8988T (cell line): ENCODE measurements at places on chromosomes 2 and 18.

DNA sequence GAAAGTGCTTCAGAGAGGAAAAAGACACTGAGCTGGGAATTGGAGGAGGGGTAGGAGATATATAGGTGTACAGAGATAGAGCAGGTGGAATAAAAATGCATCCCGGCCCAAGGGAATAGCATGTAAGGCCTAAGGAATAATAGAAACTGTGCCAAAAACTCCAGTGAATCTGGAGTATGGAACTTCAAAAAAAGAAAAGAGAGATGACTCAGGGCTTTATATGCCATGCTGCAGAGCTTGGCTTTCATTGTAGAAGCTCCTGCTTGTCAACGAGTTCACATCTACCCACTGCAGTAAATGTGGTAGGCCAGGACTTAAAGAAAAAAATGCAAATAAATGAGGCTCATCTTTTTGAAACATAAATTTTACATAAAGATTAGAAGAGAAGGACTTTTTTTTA, 131.8 kb downstream of the MREG start:
- DNase-seq, result no peak

DNA sequence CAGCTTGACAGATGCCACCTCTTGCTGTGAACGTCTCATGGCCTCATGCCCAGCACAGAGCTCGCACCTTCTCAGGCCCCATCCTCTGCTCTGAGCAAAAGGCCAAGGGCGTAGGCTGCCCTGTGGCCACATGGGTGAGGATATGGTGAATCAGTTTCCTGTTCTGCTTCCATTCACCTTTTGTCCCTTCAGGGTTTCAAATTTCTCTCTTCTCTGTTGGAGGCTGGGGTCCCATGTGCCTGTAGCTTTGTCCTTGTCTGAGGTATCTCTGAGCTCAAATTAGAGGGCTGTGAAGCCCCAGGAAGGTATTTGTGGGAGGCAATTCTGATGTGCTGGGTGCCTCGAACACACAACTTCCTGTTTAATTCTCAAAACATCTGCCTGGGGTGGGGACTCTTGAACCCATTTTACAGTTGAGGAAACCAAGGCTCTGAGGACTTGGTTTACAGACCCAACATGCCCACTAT, 29.0 kb downstream of the ZAP70 start:
- no peak for DNase-seq

DNA sequence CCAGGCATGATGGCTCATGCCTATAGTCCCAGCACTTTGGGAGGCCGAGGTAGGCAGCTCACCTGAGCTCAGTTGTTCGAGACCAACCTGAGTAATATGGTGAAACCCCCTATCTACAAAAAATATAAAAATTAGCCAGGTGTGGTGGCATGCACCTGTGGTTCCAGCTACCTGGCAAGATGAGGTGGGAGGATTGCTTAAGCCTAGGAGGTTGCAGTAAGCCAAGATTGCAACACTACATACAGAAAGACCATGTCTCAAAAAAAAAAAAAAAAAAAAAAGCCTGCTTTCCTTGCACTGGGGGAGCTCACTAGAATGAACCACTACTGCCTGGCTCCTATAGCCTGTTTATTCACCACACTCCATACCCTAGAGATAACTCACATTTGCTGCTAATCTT, 7.4 kb upstream of the MAT2A start:
- no peak for DNase-seq

DNA sequence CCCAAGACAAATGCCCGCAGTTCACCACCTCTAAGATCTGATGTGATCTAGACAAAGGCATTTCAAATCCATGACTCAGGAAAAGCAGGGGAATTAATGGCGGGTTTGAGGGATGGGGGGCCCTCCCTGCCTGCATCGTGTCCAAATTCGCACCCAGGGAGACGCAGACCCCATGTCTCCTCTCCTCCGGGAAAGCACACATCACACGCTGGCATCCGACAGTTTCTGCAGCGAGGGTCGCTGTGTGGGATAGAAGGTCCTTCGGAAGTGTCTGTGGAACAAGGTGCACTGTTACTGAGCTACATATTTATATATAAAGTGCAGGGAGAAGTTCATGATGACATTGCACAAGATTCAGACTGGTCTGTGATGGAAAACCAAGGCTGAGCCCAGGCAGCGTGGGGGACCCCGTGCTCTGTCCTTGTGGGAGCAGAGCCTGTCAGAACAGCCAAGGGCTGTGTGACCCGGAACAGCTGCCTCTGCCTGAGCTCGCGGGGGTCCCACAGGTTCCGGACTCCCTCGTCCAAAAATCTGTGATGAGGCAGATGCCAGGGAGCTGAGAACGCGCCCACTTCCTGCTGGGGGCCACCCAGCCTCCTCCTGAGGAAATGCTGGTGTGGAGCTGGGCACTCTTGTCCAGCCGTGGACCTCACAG, 82.3 kb upstream of the CTDP1 start:
- no peak for DNase-seq

- no peak for DNase-seq
Measured at GRCh38 chr2:168470320-168471162, 14.5 kb downstream of the CERS6 start.

- no peak for DNase-seq
Measured at GRCh38 chr2:214899751-214900150, 90.3 kb upstream of the BARD1 start.
